ENCODE measurements at places on chromosomes 13 and 19. TPM values are rescaled to one million over a fixed set of nuclear protein-coding genes. Genes with fewer than 3 reads are reported as not detected.

GRCh38 chr13:110403315-110403714 is 96.2 kb downstream of the COL4A2 start:
- DNase-seq = no peak
- peak overlapping the region; percentile 93 for H3K27ac ChIP-seq
- H3K36me3 ChIP-seq = peaks cover 27% of the 10 kb centered on the region
- H3K4me1 ChIP-seq = peaks cover 97% of the 10 kb centered on the region
- H3K4me3 ChIP-seq = no peak overlapping the region
- H3K27me3 ChIP-seq = no peaks in the 10 kb centered on the region

DNA sequence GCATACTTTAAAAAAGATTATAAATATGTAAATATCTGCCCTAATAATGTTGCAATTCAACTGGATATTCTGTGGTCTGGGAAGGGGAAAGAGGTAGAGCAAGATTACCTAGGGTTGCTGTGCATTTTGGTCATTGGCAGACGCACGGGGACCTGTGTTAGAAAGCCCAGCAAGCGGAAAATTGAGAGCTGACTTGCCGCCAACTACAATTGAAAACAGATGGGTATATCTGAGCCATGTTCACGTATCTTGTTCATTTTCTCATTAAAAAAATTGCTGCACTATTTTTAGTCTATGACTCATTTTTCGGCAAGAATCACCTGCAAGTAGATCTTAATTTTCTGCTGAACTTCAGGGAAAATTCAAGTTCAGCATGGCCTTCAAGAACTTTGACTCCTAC is 308.5 kb upstream of the TMTC4 start:
- no peak overlapping the region for H3K4me3 ChIP-seq
- no peak overlapping the region for H3K27ac ChIP-seq

DNA sequence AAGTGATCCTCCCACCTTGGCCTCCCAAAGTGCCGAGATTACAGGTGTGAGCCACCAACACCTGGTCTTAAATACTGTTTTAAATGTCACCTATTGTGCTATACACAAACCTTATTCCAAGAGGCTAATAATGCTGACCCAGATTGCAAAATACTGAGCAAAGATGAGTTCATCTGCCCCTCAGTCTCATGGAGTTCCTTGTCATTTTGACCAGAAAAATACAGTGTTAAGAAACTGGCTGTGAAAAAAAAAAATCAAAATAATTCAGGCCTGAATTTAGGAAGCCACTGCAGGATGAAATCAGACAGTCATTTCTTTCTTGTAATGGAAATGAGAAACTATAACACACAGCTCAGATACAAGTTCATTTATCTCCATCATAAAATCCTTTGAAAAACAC is 59.9 kb downstream of the TBC1D4 start:
- no peaks in the 10 kb centered on the region for H3K27me3 ChIP-seq
- H3K27ac ChIP-seq = no peak overlapping the region
- no peak for DNase-seq
- H3K36me3 ChIP-seq = no peaks in the 10 kb centered on the region

The FCHO1 gene
- 0.49 TPM for total RNA-seq
